ENCODE measurements at places on chromosomes 6 and 20.

DNA sequence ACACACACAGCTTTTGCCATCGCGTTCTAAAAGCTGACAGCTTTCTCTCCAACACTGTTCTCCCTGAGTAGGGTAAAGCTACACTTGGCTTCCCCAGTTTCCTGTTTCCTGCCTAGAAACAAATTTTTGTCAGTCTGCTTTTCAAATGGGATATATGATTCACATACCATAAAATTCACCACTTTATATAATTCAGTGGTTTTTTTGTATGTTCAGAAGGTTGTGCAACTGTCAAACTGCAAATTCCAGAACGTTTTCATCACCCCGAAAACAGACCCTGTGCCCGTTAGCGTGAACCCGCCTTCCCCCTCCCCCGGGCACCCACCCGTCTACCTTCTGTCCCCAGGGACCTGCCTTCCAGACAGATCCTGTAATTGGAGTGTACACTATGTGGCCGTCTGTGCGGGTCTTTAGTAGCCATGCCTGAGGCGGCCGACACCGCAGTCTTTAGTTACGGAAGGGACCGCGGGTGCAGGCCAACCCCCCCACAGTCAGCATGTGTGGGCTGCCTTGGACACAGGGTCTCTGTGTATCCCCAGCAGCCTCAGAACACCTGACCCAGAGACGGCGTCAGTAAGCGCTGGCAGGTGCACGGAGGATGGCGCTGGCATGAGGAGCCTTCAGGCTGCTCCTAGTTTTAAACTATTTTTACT is 16.6 kb downstream of the HRH3 start:
- H3K36me3 ChIP-seq: peaks cover 26% of the 10 kb centered on the region
- H3K4me1 ChIP-seq: no peaks in the 10 kb centered on the region
- no peaks in the 10 kb centered on the region for H3K27me3 ChIP-seq
- H3K27ac ChIP-seq: no peak overlapping the region
- no peak overlapping the region for H3K4me3 ChIP-seq

- H3K27me3 ChIP-seq: no peaks in the 10 kb centered on the region
- no peak for DNase-seq
- H3K4me1 ChIP-seq: no peaks in the 10 kb centered on the region
- H3K27ac ChIP-seq: no peak overlapping the region
Measured at GRCh38 chr6:62057300-62057699, 228.7 kb downstream of the KHDRBS2 start.

DNA sequence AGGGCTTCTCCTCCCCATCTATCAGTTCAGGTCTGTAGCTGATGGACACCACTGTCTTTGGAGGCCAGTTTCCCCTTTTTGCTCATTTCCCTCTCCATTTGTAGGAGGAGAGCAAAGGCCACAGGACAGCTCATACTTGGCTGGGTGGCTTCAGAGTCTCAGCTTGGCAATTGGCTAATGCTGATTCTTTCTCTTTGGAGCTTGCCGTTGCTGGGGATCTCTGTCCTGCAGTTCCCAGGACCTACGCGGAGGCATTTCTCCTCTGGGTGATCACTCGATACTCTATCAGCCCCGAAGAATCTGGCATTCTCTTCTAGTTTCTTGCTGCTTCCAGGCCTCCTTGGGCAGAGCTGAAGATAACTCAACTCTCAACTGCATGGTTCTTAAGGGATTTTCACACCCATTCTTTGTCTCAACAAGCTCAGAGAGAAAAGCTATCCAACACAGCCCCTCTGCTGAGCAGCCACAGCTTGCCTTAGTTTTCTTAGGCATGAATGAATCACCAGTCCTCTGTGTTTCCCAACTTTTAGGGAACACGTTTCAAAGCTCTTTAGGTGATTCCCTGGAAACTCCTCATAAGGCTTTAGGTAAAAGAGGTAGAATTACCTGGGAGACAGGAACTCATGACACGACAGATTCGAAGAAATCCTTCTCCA is 19.2 kb upstream of the SSR1 start:
- no peak for DNase-seq
- no peaks in the 10 kb centered on the region for H3K4me1 ChIP-seq
- H3K36me3 ChIP-seq: no peaks in the 10 kb centered on the region
- H3K4me3 ChIP-seq: no peak overlapping the region
- no peak overlapping the region for H3K27ac ChIP-seq

DNA sequence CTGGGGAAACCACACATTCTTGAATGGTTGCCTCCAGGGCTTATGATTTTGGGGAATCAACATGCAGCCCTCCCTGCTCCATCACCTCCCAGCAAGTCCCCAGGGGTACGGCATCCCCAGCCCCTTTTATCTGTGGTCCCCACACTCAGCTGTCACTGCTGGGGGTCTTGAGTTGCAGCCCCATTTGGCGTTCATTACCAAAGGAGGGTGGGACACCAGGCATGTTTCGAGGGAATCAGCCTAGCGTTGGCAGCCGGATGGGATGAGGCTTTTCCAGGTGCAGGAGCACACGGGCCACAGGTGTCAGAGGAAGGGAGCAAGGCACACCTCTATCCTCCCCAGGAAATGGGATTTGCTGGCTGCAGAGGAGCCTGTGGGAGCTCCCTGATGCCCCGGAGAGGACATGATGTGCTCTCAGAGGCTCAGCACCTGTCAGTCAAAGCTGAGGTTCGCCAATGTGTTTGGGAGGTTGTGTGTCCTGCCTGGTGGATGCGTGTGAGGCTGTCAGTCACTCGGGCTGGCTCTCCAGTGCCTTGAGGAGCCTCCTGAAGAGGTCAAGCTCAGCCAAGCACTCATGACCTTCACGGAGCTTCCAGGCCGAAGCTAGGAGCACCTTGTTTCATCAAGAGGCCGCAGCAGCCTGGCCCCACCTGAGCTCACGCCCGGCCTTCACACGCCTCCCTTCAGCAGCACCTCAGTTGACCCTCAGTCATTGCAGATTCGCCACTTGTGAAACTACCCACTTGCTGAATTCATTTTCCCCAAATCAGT is 95.0 kb downstream of the ERMARD start:
- H3K36me3 ChIP-seq: peaks cover 2% of the 10 kb centered on the region
- H3K27ac ChIP-seq: no peak overlapping the region
- peaks cover 2% of the 10 kb centered on the region for H3K4me1 ChIP-seq

DNA sequence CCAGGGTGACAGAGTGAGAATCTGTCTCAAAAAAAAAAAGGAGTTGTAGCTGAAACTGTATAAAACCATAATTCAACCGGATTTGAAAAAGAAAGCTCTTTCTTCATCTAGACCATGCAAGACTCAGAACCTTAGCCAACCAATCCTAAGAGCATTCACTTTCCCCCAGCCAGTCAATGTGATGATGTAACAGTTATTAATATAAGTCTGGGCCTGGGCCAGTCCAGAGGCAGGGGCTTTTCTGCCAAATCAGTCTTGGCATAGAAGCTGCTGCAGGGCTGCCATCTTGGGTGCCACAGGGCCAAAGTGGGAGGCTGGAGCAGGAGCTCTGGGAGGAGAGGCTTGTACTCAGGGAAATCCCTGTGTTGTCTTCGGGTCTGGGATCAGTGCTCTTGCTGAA is 288.4 kb downstream of the CLIC5 start:
- H3K4me1 ChIP-seq: no peaks in the 10 kb centered on the region
- H3K4me3 ChIP-seq: no peak overlapping the region
- DNase-seq: no peak
- peaks cover 4% of the 10 kb centered on the region for H3K27me3 ChIP-seq

- no peak overlapping the region for H3K27ac ChIP-seq
- no peaks in the 10 kb centered on the region for H3K4me1 ChIP-seq
- peaks cover 20% of the 10 kb centered on the region for H3K27me3 ChIP-seq
- DNase-seq: no peak
- H3K4me3 ChIP-seq: no peak overlapping the region
Measured at GRCh38 chr20:17790296-17790695, 90.5 kb downstream of the BANF2 start.

DNA sequence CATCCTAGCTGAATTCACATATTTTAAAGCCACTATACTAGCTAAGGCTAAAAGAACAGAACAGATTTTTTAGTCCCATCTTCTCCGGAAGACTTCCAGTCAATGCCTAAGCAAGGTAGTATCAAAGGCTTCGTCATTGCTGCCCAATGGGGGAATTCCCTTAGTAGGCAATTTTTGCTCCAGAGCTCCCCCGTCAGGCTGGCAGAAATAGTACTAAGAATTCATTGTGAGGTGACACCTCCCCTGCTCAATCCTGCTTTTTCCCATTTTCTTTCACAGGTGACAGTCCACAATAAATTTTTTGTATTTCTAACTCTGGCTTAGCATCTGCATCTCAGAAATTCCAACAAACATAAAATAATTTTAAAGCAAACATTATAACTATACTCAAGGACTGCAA is 52.8 kb upstream of the SRSF6 start:
- H3K27me3 ChIP-seq: peaks cover 71% of the 10 kb centered on the region
- H3K27ac ChIP-seq: no peak overlapping the region
- DNase-seq: no peak
- H3K4me3 ChIP-seq: no peak overlapping the region

- H3K4me1 ChIP-seq: no peaks in the 10 kb centered on the region
- no peaks in the 10 kb centered on the region for H3K36me3 ChIP-seq
- H3K27ac ChIP-seq: no peak overlapping the region
- peaks cover 60% of the 10 kb centered on the region for H3K27me3 ChIP-seq
- no peak overlapping the region for H3K4me3 ChIP-seq
Measured at GRCh38 chr6:107565165-107565723, 75.3 kb downstream of the SOBP start.

- no peaks in the 10 kb centered on the region for H3K27me3 ChIP-seq
- H3K36me3 ChIP-seq: no peaks in the 10 kb centered on the region
- H3K27ac ChIP-seq: no peak overlapping the region
- DNase-seq: no peak
- H3K4me1 ChIP-seq: peaks cover 6% of the 10 kb centered on the region
Measured at GRCh38 chr6:90214966-90215365, 81.7 kb downstream of the BACH2 start.

DNA sequence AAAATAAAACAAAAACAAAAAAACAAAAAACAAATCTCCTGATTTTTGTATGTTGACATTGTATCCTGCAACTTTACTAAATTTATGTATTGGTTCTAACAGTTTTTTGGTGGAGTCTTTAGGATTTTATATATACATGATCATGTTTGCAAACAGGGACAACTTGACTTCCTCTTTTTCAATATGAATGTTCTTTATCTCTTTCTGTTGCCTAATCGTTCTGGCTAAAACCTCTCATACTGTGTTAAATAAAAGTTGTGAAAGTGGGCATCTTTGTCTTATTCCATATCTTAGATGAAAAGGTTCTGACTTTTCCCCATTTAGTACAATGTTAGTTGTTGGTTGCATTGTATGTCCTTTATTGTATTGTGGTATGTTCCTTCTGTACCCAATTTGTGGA is 261.7 kb upstream of the NOX3 start:
- H3K4me3 ChIP-seq: no peak overlapping the region
- no peaks in the 10 kb centered on the region for H3K4me1 ChIP-seq
- no peak overlapping the region for H3K27ac ChIP-seq

DNA sequence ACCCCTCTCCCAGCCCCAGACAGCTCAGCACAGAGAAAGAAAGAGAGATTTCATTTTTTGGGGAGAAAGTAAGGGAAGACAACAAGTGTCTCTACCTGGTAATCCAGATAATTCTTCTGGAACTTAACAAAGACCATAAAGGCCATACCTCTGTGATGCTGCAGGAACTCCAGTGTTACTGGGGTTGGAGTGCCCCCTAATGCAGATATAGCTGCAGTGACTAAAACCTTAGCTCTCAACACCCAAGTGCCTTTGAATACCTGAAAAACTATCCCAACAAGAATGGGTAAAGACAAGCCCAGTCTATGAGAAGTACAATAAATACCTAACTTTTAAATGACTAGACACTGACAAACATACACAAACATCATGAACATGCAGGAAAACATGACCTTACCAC is 365.3 kb upstream of the PTCHD4 start:
- H3K4me1 ChIP-seq: no peaks in the 10 kb centered on the region
- H3K4me3 ChIP-seq: no peak overlapping the region
- H3K36me3 ChIP-seq: no peaks in the 10 kb centered on the region
- H3K27ac ChIP-seq: no peak overlapping the region

GRCh38 chr20:40050596-40050995 is 638.4 kb downstream of the MAFB start:
- DNase-seq: no peak
- no peaks in the 10 kb centered on the region for H3K36me3 ChIP-seq
- H3K27me3 ChIP-seq: no peaks in the 10 kb centered on the region
- H3K4me1 ChIP-seq: no peaks in the 10 kb centered on the region

Measured in effector memory CD8-positive, alpha-beta T cell (primary cell).